ENCODE measurements at places on chromosomes 7 and 10.

GRCh38 chr7:40749877-40750276 lies 615.1 kb downstream of the SUGCT start:
- DNase-seq, result no peak

- peak; percentile 8 for DNase-seq
Measured at GRCh38 chr10:27369880-27370279, 129.3 kb upstream of the ACBD5 start.

DNA sequence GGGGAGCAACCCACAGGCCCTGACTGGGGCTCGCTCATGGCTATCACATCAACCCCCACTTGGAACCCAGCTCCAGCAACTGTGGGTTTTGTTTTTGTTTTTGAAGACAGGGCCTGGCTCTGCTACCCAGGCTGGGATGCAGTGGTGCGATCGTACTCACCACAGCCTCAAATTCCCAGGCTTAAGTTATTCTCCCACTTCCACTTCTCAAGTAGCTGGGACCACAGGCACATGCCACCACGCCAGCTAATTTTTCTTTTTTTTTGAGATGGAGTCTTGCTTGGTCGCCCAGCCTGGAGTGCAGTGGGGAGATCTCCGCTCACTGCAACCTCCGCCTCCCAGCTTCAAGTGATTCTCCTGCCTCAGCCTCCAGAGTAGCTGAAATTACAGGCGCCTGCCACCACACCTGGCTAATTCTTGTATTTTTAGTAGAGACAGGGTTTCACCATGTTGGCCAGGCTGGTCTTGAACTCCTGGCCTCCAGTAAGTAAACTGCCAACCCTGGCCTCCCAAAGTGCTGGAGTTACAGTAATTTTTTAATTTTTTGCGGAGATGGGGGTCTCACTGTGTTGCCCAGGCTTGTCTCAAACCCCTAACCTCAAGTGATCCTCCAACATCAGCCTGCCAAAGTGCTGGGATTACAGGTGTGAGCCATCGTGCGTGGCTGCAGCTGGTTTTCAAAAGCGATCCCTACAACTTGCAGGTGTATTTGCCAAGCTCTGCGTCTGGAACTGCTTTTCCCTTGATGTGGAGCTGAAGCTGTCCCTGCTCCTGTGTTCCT lies 228.7 kb downstream of the SKIDA1 start:
- DNase-seq, result peak; percentile 27

DNA sequence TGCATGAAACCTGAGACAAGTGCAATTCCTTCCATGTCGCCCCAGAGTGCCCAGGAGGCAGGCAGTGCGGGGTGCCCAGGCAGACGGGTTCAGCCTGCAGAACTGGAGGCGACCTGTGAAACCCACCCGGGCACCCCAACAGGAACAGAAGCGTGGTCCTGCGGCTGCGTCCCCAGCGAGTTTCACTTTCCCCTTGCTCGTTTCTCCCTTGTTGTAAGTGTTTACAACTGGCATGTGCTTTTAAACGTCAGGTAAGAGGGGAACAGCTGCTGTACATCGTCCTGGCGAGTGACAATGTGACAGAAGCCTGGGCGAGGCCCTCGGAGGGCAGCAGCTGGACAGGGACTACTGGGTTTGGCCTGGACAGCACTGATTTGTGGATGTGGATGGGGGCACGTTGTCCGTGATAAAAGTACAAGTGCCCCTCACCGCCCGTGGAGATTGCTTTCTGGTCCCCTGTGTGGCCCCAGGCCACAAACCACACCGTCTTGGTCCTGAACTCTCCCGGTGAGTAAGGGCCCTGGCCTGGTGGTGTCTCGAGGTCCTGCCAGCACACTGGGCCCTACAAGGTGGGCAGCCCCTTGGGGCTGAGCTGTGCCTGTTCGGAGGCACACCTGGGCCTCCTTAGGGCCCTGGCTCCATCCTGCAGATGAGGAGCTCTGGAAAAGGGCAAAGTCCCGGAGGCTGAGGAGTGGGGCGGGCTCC lies 4.0 kb downstream of the VENTX start:
- DNase-seq, result no peak

- no peak for DNase-seq
Measured at GRCh38 chr10:112370424-112370819, 3.5 kb upstream of the ACSL5 start.

GRCh38 chr10:61760943-61761824 lies 98.5 kb downstream of the CABCOCO1 start:
- peak; percentile 87 for DNase-seq

DNA sequence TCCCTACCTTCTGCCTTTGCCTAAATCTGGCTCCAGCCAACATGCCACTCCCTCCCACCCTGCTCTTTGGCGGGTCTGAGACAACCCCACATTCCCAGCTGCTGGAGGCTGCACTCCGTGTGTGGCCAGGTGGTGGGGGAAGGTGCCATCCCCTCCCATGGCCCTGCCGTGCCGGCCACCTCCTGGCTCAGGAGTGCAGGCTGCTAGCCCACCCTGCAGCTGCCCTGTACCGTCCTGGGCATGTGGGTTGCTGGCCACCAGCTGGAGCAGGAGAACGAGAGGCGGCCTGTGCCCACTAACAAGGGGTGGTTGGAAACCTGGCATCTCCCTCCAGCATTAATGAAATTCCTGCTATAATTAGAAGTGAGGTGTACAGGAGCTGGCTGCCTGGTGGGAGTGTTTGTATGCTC lies 97.6 kb downstream of the ZMIZ1 start:
- DNase-seq, result no peak

DNA sequence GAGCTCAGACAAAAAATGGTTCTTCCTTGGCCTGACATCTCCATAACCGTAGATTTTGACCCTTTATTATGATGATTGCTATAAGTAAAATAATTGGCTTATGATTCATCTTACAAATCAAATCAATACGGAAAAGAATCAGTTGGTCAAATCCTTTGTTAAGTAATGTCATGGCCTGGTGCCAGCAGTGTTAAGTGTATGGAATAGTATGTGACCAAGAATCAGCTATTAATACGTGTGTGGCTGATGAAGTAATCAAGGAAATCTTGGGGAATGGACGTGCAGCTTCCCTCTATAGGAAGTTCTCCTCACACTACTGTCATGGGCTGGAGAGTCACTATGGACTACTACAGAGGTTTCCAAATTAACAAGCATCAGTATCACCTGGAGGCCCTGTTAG lies 230.6 kb downstream of the TWIST1 start:
- DNase-seq, result no peak

- no peak for DNase-seq
Measured at GRCh38 chr10:54203401-54203800, 597.6 kb downstream of the PCDH15 start.

DNA sequence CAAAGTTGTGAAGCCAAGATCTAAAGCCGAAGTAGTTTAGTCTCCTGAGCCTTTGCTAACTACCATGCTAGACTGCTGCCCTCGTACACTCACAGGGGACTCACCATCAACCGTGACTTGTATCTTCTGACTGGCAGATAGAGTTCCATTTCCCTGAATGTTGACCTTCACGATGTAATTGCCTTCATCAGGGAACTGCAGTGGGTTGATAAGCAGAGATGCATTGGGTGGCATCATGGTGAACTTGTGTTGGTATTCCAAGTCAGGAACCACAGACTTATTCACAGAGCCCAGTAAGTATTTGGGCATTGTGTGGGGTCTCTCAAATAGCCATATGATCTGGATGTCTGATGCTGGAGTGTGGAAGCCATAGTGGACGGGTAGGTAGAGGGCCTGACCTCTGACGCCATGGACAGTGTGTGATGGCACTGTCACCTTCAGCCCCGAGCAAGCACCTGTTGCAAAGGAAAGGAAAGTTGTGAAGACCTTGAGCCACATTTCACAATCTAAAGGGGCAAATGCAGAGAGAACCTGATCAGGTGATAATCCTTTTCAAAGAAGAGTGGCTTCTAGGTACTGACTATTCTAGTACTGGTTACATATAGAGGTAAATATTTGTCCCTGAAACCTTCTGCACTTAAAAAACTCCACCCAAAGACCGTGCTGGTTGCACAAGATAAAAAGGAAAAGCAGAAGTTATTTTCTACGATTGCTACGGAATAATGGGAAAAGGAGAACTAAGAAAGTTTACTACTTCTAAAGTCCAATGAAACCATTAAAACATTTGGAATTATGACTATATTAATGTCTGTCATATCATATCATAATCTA lies 7.1 kb downstream of the HEPACAM2 start:
- no peak for DNase-seq

DNA sequence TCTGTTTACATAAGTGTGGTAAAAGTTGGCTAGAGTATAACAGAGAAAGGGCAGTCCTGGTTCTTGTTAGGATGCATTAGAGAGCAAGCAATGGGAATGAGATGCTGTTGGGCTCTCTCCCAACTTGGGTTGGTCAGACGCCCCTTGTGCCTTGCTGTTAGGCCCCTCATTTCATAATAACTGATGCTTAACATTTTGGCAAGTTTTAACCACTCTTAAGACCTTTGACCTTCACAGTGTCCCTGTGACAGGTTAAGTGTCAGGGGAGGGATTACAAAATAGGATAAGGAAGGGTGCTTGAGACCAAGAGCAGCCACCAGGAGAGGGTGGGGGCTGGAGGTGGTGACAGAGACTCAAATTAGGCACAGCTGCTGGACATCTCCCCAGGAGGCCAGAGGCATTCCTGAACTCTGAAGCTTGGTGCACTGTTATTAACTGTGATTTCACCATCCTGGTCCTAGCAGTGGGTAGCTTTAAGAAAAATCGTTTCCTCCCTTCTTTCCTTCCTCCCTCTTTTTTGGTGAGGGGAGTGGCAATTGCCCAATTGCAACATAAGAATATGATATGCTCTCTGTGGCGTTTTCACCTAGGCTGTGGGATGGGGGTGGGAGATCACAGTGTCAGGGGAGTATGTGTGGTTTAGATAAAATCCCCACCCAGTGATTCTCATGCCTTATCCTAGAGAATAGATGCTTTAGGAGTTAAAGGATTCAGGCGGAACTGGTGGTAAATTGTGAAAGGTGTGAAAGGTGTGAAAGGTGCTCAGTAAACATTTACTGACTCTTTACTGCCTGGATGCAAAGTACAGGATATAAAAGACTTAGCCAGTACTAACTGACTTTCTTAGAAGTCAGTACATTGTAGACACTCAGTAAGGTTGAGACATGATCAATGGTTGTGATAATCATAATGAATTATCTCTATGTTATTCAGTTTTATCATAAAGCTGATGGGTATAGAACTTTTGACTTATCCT lies 270.5 kb downstream of the BICC1 start:
- no peak for DNase-seq

GRCh38 chr7:105611856-105612775 lies 30.8 kb upstream of the EFCAB10 start:
- DNase-seq, result no peak

All from kidney glomerular epithelial cell (primary cell).